ENCODE measurements at places on chromosomes 6 and 20.

- no peak for DNase-seq
Observed at GRCh38 chr6:51854876-51855275, 232.5 kb downstream of the PKHD1 start.

DNA sequence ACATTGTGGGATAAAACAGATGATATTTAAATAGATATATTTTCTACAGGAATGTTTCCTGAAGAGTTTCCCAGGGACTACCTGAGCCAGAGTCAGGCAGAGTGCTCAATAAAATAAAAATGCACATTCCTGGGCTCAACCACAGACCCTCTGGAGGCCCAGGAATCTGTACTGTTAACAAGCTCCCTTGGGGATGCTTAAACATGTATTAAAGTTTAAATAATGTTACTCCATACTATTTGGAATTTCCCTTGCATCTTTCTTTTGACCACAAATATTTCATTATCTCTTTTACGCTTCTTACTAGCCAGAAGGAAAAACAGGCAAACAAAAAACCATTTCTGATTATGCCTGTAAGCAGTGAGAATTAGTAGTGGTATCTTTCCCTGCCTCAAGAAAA lies 42.3 kb downstream of the GPR63 start:
- no peak for DNase-seq

DNA sequence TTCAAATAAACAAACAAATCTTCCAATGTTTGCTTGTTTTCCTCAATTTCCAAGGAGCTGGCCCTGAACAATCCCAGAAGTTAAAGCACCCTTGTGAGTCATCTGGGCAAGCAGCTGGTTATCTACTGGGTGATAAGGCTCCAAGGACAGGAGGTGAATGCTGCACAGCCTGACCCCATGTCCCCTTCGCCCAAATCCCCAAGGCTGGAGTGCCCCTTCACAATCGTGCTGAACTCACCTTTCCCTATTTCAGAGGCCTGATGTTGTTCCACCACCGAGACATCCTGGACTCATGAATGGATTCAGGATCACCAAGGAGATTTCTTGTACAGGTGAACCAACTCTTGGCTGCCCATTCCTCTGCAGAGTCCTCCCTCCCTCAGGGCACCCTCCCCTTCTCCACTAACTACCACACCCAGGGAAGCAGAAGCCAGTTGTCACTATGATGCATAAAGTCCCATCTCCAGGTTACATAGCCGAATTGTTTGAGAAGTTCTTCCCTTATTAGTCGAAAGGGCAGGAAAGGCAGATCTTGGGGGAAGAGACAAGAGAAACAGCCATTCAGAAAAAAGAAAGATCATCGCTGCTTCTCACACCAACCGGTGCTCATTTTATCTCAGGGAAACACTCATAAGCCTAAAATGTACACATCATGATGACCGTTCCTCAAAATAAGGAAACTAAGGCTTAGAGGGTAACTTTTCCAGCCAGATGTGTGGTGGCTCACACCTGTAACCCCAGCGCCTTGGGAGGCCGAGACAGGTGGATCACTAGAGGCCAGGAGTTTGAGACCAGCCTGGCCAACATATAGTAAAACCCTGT lies 138.8 kb upstream of the RREB1 start:
- DNase-seq = no peak

DNA sequence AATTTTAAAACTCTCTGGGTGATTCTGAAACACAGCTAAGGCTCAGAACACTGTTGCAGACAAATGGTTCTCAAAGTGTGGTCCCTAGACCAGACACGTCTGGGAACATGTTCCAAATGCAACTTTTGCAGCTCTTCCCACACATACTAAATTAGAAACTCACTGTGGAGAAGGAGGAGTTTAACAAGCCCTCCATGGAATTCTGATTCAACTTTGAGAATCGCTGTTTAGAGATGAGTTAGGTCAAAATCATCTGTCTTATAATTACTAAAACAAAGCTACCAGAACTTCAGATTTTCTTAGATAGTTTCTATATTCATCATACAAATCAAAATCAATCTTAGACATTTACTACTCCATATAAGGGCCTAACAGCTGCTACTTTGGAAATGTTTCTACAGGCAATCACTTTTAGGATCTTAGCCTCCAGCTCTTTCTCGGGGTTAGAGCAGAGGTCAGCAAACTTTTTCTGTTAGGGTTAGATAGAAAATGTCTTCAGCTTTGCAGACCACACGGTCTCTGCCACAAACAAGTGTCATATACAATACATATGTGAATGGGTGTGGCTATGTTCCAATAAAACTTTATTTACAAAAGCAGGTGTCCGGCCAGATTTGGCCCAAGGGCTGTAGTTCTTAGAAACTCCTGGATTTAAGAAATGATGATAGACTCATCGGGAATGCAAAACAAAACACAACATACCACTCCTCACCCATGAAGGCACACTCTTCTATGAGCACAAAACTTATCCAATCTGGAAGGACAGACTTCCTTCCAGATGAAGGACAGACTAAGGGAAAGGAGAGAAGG lies 50.0 kb upstream of the ARHGAP18 start:
- no peak for DNase-seq

GRCh38 chr20:11060423-11061185 lies 386.8 kb upstream of the JAG1 start:
- DNase-seq = no peak

DNA sequence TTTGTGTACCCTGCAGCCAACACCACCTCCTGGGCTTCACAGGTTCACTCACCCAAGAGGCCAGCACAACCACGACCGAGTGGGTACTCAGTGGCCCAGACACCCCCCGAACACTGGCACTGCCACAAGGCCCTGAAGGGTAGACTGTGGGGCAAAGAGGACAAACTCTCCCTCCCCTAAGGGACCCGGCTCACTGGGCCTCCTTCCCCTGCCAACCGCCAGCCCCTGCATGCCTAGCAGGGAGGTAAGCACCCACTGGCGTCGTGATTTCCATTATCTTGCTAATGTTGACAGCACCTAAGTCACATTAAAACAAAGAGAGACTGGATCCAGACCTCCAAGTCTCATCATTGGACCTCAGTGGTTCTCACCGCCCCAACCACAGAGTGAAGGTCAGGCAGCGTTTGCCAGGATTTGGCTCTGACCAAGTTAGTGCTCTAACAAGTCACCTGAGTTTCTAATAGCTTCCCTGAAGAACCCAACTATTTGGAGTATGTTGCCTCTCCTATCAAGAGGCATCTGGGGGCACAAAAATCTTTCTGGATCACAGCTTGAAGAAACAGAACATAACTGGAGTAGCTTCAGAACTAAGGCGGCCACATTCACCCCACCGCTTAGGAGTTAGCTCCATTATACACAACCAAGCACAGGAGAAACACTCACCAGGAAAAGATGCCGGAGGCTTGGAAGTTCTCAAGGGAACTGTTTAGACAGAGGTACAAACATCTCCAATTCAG lies 14.0 kb upstream of the APMAP start:
- DNase-seq = no peak

DNA sequence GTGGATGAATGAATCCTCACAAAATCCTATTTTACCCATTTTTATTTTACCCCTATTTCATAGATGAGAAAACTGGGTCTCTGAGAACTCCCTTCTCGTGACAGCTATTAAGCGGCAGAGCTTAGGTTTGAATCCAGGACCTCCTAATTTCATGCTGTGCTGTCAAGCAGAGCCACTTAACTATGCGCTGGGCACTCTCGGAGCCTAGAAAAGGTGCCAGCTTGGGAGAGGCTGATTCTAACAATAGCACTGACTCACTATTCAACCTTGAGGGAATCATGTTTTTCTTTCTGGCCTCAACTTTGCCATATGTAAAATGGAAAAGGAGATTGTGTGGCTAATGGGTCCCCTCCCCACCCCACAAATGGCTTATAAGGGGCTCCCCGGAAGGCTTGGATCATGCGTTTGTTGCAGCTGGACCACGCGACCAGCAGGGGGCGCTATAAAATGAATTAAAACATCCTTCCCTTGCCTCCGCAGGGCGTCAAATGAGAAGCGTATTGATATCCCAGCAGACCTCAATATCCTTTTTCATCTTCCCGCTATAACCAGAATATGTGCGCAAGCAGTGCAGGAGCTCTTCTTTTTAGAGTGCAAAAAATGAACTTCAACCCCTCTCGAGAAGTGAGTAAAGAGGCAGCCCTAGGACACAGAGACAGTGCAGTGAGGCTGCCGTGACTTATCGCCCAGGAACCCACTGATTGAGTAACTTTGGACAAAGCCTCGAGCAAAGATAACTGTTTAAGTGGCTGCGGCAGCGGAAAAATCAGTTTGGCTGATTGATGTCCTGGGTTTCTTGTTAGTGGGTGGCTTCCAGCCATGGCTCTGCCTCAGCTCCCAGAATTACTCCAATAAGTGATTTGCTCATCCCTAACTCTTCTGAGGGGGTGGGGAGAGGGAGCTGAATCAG lies 12.8 kb upstream of the PDYN start:
- DNase-seq = no peak

DNA sequence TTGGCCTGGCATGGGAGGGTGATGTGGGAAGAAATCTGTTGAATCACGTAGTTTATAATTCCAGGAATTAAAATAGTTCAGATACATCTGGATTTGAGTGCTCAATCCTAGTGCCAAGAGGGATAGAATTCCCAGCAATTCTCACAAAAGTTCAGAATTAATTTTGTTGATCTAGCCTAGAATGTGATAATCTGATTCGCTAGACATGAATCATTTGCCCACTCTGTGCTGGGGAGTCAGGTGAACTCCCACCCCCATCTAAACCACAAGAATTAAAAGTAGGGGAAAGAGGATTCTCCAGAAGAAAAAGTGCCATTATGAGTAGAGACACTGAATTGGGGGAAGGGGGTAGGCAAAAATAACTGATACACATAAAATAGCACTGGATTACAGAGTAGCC lies 85.0 kb downstream of the LIN28B start:
- no peak for DNase-seq

DNA sequence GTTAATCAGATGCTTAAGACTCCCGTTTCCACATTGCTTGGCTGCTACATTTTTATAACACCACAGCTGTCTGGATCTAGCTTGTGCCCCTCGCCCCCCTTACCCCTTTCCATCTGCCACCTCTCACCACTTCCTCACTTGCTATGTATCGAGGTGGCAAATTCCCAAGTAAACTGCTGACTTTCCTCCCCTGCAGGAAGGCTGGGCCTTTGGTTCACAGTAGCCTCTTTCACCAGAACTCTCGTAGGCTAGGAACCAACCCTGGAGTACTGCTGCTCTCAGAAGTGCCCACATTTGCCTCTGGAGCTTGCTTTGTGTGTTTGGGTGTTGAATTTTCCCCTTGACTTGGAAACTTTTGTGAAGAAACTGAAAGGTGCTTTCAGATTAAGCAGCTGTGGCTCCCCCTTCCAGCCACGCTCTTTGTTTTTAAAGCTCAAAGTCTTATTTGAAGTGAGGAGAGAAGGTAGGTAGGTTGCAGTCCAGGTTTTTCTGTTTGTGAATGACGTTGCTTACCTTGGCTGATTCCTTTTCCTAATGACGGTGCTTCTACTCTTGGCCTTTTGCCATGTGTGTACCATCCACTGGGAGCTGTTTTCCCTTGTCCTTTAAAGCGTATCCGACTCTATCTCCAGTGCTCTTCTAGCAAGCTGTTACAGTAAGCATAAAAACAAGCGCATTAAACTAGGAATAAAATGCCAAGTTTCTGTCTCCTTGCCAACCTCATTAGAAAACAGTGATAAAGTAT lies 90.4 kb downstream of the CARMIL1 start:
- no peak for DNase-seq

DNA sequence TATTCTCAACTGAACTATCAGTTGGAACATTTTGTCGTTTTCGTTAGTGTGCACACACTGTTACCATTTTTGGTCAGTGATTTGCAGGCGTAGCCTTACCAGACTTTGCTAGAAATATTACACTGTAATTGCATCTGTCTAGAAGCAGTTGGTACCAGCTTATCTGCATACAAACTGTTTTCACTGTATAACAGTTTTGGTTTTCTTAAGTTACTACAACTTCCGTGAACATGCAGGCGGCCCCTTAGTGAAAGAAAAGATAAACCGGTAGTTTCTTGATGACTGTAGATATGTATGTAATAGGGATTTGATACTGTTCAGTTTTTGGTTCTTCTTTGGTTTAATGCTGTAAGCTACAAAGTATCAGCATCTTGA lies 1.3 kb downstream of the DSTN start:
- no peak for DNase-seq

DNA sequence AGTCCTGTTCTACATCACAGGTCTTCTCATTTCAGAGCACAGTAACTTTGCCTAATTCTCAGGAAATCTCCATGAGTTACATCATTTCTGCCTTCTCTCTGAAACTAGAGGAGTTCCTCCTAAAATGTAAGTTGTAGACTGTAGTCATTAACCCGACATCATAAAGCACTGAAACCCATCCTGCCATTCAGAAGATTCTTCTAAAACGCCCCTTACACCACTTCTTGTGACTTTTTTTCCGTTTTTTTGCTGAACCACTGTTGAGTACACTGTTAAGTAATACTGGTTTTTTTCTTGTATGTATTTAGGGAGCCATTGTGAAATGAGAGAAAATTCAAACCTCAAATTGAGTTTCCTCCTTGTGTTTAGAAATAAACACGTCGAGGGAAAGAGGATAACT lies 117.3 kb downstream of the MAP3K4 start:
- DNase-seq = no peak

DNA sequence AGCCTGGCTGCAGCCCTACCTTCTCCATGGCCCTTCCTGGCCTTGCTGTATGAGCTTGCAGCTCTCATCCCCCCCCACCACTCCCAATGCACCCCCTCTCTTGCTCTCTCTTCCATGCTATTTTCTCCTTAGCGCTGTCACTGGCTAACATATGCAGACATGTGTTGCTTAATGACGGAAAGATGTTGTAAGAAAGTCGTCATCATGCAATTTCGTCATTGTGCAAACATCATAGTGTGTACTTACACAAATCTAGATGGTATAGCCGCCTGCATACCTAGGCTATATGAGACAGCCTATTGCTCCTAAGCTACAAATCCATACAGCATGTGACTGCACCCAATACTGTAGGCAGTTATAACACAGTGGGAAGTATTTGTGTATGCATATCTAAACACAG lies 27.0 kb downstream of the ANGPT4 start:
- no peak for DNase-seq

- no peak for DNase-seq
Observed at GRCh38 chr20:47379433-47380150, 23.1 kb upstream of the ZMYND8 start.

DNA sequence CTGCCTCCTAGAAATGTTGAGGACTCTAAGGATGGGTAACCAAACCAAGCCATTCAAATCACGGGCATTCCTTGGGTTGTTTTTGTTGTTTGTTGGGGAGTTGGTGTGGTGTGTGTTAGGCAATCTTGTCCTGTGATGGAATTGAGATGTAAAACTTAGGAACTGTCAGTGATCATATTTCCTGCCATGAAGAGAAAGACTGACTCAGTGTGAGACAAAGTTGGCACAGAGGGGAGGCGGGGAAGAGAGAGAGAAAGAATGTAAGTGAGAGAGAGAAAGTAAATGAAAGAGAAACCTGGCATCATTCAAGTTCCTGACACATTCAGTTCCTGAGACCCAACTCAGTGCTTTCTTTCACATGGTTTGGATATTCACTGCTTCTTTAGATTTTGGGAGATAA lies 21.6 kb upstream of the FBXO30 start:
- no peak for DNase-seq

GRCh38 chr6:93792746-93793145 lies 373.4 kb upstream of the EPHA7 start:
- DNase-seq = no peak

All from 8988T (cell line).